Subcutaneous preadipocyte (primary cell): ENCODE measurements at places on chromosomes 11 and 22. TPM values are rescaled to one million over a fixed set of nuclear protein-coding genes. Genes with fewer than 3 reads are reported as not detected.

The C11orf91 gene
- total RNA-seq, result 0.20 TPM in 1 of 2 replicates, not detected in the other

The SLC22A25 gene
- total RNA-seq, result not detected in 2 replicates

The CLCF1 gene
- 3.3 and 4.4 TPM in 2 replicates for total RNA-seq

The NRXN2 gene
- 9.2 and 17.2 TPM in 2 replicates for total RNA-seq

The ARHGAP1 gene
- total RNA-seq, result 43.2 and 47.4 TPM in 2 replicates

The SCUBE2 gene
- total RNA-seq, result 0.20 and 0.73 TPM in 2 replicates

The PGA4 gene
- under 0.01 and 0.37 TPM in 2 replicates for total RNA-seq

The ZFPL1 gene
- total RNA-seq, result 26.8 and 29.0 TPM in 2 replicates

The OR6M1 gene
- not detected in 2 replicates for total RNA-seq

The CD3E gene
- not detected in 2 replicates for total RNA-seq

The OR52E5 gene
- total RNA-seq, result not detected in 2 replicates

The RNF215 gene
- total RNA-seq, result 12.9 and 14.5 TPM in 2 replicates

The NRGN gene
- total RNA-seq, result 1.4 TPM in 1 of 2 replicates, not detected in the other

The SPDYC gene
- not detected in 2 replicates for total RNA-seq

The DDTL gene
- 3.7 TPM in 2 replicates for total RNA-seq

The CEP164 gene
- 26.5 and 41.1 TPM in 2 replicates for total RNA-seq

The TRPM5 gene
- total RNA-seq, result not detected in 2 replicates

The C22orf31 gene
- not detected in 2 replicates for total RNA-seq

The TNNI2 gene
- total RNA-seq, result not detected in 2 replicates

The KCNJ11 gene
- not detected in 2 replicates for total RNA-seq

The ESAM gene
- under 0.01 and 0.39 TPM in 2 replicates for total RNA-seq

The BIK gene
- total RNA-seq, result under 0.01 TPM in 1 of 2 replicates, not detected in the other

The HSPB2 gene
- 0.20 and 0.73 TPM in 2 replicates for total RNA-seq

The CARD18 gene
- total RNA-seq, result not detected in 2 replicates

The NEAT1 gene
- total RNA-seq, result 228 and 325 TPM in 2 replicates

The OR56A1 gene
- not detected in 2 replicates for total RNA-seq

The INPP5J gene
- under 0.01 and 0.39 TPM in 2 replicates for total RNA-seq

The MFNG gene
- total RNA-seq, result 0.59 TPM in 1 of 2 replicates, not detected in the other

The USP2 gene
- total RNA-seq, result under 0.01 TPM in 1 of 2 replicates, not detected in the other
